ENCODE measurements at places on chromosomes 16 and 17.

DNA sequence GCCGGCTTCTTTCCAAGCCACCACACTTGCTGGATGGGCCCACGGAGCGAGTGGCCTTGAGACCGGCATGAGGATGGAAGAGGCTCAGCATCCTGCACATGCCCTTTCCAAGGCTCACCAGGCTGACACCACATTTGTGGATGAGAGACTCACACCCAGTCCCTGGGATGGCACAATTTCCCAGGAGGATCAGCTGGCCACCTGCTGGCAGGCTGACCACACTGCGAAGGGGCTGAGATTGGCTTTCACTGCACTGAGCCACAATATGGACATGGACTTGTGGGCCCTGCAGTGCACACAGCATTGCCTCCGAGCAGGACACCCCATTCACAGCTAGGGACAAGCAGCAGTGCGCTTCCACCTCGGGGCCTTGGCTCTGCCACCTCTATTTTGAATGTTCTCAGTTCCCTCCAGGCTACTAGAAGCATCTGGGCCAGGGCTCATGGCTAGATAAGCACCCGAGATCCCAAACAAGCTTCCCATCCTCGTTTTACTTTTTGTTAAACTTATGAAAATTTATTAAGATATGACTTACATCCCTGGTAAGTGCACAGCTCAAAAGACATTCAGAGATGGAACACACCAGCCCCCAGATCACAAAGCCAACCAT, 25.3 kb upstream of the KSR1 start:
- DNase-seq = no peak

DNA sequence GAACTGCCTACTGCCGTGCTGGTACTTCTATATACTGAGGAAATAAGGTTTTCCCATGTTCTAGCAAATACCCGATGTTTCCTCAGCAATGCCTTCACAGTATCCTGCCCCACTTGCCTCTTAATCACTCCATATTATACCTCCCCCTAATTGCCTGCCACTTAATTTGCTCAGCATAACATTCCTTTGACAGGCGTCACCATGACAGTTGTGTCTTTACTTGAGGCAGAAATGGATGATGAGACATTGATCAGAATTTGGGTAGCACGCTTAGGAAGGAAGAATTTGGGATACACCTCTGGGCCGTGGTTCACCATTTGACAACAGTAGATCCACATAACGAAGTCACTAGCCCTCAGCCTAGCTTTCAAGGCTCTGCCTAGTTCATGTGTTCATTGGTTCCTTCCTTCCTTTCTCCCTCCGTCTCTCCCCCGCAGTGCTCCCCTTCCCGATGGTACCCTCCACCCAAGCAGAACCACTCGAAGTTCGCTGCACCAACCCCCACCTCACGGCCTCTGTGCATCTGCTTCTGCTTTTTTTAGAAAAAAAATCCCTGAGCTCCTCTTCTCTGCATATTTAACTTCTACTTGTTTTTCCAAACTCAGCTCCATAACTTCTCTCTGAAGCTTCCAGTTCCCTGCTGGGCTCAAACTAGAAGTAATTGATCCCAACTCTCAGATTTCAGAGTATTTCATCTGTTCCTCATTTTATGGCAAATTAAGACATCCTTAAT, 19.4 kb downstream of the IQCK start:
- DNase-seq = no peak

- no peak for DNase-seq
Measured at GRCh38 chr16:12131755-12132154, 155.2 kb downstream of the SNX29 start.

DNA sequence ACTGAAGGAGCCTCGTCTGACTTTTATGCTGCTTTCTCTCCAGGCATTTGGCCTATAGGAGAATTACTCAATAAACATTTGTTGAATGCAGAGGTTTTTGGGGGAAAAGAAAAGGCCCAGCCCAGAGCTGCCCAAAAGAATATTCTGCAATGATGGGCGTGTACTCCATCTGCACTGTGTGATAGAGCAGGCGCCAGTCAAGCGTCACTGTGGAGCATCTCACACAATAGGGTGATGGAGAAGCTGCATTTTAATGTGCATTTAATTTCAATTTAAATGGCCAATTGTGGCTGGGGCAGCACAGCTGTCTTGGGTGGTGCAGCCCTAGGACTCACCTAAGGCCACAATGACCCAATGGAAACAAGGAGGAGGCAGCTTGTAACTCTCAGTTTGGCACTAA, 20.6 kb downstream of the GLYR1 start:
- DNase-seq = no peak

DNA sequence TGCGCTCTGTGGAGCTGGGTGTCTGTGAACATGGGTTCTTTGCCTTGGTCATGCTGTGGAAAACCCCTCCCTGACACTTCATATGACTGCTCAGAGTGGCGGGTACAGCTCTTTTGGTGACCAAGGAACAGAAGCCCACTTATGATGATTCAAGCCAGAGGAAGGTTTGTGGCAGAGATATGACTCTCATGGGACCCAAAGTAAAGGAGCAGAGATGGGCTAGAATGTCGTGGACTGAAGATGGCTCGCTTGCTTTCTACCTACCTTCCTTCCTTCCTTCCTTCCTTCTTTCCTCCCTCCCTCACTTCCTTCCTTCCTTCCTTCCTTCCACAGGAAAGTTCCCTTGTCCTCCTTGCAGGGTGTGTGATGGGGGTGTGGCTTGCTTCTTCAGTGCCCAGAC, 169.7 kb upstream of the IRX3 start:
- DNase-seq = no peak

DNA sequence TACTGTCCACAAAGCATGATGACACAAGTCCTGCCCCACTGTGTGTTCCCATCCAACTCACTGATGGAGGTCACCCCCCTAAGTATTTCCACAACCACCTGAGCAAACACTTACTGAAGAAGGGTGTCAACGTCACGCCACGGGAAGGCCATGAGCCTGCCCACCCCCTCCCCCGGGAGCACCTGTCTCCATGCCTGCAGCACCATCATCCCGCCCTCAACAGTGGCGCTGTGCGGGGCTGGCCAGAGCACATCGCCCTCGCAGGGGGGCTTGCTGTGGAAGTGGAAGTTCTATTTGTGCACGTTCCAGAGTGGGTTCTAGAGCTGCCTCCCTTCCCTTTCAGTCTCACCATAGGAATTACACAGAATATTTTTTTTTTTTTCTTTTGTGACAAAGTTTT, 4.3 kb upstream of the MBTPS1 start:
- no peak for DNase-seq

GRCh38 chr16:5854027-5854426, 756.4 kb upstream of the EEF2KMT start:
- DNase-seq = no peak

GRCh38 chr17:50445730-50446325, 19.8 kb downstream of the ACSF2 start:
- DNase-seq = no peak

DNA sequence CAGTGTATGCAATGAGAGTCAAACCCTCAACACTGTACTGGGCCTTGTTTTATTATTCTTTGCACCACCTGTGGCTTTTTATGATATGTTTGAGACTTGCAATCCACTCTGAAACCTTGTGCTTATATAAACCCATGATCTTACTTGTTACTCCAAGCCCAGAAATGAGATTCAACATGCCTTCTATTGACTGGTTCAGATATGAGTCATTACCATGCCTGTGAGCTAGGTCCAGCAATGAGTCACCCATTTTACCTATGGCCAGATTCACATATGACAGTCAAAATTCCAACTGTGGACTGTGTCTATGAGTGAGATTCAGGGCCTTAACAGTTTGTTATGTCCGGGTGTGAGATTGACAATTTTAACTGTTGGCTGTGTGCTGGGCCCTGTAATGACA, 1846.1 kb downstream of the TP53TG3F start:
- no peak for DNase-seq

- no peak for DNase-seq
Measured at GRCh38 chr16:15996432-15997109, 47.2 kb downstream of the ABCC1 start.

- no peak for DNase-seq
Measured at GRCh38 chr17:77610972-77611521, 347.5 kb upstream of the TNRC6C start.

DNA sequence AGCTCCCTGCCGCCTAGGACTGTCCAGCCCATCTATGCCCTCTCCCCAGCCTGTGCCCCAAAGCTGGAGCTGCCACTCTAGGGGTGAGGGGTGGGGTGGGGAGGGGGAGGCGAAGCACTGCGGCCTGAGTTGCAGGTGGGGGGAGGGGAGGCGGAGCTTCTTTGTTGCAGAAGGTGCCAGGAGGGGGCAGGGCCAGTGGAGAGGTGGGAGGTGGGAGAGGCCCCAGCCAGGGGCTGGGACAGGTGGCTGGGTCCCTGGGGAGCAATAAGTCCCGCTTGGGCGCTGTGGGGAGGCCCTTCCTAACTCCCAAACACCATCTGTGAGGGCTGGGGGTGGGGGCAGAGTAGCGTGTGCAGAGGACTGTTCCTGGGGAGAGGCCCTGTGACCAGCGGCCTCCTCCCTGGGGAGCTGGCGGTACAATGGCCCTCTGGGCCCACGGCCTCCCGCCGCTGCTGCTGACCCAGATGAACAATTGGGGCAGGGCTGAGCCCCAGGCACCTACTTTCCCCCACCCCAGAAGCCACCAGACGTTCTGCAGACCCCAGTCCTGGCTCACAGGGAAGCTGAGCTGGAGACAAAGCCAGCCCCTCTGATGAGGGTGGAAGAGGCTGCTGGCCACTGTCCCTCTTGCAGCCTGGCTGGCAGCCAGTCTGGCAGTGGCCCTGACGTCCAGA, 2.2 kb upstream of the NTN3 start:
- DNase-seq = no peak

DNA sequence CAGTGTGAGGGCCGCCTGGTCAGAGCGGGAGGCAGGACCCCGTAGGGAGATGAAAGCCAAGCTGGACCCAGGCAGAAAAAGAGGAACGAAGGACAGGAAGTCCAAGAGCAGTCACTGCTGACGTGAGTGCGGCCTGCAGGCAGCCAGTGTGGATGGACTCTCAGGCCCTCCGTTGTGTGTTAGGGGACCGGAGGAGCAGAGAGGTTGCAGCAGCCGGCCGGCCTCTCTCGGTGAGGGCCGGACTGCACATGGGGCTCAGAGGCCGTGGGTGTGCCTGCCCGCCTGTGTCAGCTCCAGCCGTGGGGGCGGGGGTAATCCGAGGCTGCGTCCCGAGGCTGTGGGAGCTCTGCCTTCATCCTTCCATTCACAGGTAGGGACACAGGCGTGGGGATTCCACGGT, 67.4 kb downstream of the JPH3 start:
- DNase-seq = no peak

DNA sequence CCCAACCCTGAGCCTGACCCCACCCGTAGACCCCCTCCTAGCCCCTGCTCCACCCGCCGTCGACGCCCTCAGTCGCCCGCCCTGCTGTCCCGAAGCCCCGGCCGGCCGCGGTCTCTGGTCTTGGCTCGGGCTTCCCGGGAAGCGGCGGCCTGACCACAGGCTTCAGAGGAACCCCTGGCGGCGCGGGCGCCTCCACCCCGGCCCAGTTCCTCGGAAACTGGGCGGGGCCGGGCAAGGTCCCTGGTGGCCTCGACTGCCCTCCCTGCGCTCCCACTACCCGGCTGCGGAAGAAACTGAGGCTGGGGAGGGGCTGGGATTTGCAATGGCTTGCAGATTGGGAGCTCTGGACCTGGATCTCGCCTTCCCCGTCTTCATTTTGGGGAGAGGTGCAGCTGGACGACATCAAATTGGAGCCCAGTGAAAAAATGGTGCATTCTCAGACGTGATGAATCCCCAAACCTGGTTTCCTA, 692 bp upstream of the SOCS1 start:
- DNase-seq = no peak

- DNase-seq = no peak
Measured at GRCh38 chr16:27225536-27226360, 22.4 kb downstream of the KDM8 start.

- DNase-seq = no peak
Measured at GRCh38 chr16:13528691-13529090, 391.3 kb upstream of the ERCC4 start.

- no peak for DNase-seq
Measured at GRCh38 chr17:6035801-6036394, 34.3 kb upstream of the WSCD1 start.

DNA sequence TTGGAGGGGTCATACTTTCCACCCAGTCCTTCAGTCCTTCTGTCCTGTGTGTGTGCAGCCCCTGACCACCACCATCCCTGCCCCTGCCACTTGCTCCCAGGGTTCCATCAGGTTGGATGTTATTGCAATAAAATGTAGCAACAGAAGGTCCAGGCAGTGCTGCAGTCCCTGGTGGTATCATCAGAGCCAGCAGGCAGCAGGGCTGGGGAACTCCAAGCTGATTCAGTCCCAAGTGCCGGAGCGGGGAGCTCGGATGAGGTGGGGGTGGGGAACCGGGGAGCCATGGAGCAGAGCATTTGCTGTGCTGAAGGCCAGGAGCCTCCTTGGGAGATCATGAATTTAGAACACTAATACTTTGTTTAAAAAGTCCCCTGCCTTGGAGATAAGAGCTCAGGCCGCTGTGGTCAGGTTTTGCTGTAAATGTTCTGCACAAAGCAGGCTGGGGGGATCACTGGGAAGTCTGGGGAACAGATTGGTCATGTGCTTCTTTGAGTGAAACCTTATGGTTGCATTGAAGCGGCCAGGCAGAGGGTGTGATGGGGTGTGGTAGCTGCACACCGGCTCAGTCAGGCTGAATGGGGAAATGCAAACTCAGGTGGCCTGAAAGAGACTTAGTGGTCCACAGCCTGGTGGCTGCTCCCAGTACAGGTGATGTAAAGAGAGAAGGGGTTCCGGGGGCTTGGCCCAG, 225.9 kb downstream of the SEC14L1 start:
- no peak for DNase-seq

DNA sequence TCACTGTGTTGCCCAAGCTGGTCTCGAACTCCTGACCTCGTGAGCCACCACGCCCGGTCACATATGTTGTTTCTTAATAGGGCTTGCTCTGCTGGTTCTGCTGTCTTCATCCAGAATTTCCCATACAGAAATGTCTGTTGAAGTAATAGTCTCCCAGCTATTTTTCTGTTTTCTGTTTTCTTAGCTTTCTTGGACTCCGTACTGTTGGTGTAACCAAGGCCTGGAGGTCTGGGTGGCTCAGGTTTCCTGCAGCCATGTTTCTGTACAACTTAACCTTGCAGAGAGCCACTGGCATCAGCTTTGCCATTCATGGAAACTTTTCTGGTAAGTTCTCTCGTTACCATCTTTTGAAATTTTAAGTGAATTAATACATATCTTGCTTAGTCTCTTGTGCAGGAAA, 2.8 kb downstream of the SF3B3 start:
- no peak for DNase-seq

- DNase-seq = peak; percentile 75
Measured at GRCh38 chr16:57485916-57486857, at the start of gene DOK4. Gene DOK4, minus strand, starts transcription at chr16:57486493. Its CDS starts 6,986 bp downstream, at chr16:57479507.

GRCh38 chr16:76278980-76279379, 1.8 kb downstream of the CNTNAP4 start:
- DNase-seq = no peak

GRCh38 chr17:9557857-9558256, 17.8 kb downstream of the STX8 start:
- DNase-seq = no peak

GRCh38 chr17:57874434-57875289, 24.8 kb upstream of the MRPS23 start:
- DNase-seq = no peak

All from activated gamma-delta T cell treated with Interleukin-2 at 50 U/mL for 16 hours (primary cell).